Occipital lobe (tissue), 3 donors: ENCODE measurements at places on chromosomes 2 and 18. TPM values are rescaled to one million over a fixed set of nuclear protein-coding genes. Genes with fewer than 3 reads are reported as not detected.
A peak's percentile ranks its signal among the peaks of the same experiment; 100 is the strongest.

The CCBE1 gene
- total RNA-seq: 44.6 TPM

DNA sequence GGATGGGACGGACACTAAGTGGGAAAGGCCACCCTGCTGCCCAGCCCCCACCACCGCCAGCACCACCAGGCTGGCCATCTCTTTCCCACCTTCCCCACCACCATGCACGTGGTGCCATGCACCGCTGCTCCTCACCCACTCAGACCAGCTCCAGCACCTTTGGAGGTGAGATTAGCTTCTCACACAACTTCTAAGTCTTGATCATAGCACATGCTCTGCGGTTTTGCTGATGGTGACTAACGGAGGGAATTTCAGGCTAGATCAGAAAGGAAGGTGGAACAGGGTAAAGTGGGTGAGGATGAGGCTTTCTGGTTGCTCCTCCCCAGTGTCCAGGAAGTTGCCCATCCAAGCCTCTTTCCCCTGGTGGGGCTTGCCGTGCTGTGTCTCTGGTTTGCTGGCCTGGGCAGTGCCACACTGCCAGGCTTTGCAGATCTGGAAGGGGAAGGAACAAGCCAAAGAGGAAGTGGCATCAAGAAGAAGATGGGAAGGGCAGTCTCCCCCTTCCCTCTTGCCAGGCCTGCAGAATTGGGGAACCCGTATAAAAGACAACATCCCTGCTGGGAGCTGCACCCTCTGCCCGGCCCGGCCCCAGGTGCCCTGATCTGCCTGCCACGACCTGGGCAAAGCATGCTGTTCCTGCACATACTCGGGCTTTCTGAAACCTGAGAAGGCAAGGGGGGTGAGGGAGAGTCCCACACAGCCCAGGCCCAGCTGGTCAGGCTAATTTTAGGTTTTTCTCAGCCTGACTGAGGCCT lies 44.3 kb upstream of the CAB39 start:
- DNase-seq: no peak

The GALNT13 gene
- 28.4 TPM for total RNA-seq

- no peak for DNase-seq
Measured at GRCh38 chr2:227464361-227464760, 7.6 kb upstream of the AGFG1 start.

DNA sequence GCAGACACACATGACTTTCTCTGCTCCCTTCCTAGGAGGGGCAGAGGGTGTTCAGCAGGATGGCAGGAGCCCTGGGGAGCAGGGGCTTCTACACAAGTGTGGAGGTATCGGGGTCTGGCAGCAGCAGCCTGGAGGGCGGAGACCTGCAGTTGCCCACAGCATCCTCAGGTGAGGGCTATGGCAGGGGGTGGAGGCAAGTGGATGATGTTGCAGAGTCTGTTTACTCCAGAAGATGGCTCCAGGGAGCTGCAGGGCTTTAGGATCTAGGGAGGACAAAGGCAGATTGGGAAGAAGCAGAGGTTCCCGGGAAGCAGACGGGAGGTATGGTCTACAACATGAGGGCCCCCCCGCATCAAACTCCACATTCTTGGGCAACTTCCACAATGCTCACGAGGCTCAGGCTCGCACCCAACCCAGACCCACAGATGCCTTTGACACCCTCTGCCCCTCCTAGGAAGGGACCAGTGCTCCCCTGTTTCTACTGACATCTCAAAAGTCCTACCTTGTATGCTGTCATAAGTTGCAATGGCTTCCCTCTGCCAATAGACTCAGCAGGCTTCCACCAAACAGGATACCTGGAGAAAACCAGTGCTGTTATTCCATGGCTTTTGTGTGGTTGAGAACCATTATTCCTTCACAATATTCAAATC lies 12.0 kb upstream of the ATP6V1C2 start:
- DNase-seq: no peak

The HAAO gene
- total RNA-seq: 0.62 TPM

The HNRNPLL gene
- total RNA-seq: 110 TPM

The HRH4 gene
- total RNA-seq: not detected

DNA sequence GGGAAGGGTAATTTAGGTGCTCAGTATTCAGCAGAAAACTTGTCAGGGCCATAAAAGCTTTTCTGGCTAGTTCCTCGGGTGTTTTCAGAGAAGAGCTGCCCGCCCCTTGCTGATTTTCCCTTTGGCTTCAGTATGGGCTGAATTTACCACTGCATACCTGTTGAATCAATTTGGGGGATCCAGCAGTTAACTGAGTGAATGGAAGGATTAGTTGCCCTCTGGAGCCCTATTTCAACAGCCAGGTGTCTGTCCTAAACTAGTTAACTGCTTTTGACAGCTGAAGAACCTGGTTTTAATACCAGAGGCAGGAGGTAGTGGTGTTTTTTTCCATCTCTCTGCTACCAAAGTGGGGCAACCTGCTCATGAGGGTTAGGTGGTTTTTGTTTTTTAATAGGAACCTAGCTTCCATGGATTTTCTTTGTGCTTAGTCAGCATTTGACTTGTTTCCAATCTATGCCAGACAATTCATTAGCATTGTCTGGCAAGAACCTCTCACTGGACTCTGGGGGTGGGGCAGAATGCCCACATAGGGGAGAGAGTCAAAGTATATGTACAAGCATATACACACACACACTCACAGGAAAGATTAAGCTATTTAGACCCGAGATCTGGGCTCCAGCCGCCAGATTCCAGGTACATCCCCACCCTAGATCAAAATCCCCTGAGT lies 166.5 kb upstream of the SIX3 start:
- DNase-seq: no peak

- no peak for DNase-seq
Measured at GRCh38 chr2:143347901-143348414, 218.7 kb downstream of the ARHGAP15 start.

The DSG4 gene
- total RNA-seq: not detected

The SPHKAP gene
- total RNA-seq: 21.2 TPM

DNA sequence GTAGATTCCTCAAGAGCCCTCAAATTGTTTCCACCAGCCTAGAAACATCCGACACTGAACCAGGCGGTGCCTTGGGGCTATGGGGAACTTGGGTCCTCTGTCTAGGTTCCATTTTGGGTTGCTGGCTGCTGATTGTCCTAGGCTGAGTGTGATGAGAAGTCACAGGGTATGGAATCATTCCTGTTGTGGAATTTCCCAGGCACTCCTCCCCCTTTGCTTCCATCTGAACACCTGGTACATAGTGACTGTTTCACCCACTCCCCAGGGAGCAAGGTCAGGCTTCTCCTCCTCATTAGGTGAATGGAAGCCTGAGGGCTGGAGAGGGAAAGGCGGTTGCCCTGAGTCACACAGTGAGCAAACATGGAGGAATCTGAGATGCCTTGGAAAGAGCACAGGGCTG lies 4.5 kb downstream of the KIF3C start:
- no peak for DNase-seq

The KHK gene
- 6.2 TPM for total RNA-seq

DNA sequence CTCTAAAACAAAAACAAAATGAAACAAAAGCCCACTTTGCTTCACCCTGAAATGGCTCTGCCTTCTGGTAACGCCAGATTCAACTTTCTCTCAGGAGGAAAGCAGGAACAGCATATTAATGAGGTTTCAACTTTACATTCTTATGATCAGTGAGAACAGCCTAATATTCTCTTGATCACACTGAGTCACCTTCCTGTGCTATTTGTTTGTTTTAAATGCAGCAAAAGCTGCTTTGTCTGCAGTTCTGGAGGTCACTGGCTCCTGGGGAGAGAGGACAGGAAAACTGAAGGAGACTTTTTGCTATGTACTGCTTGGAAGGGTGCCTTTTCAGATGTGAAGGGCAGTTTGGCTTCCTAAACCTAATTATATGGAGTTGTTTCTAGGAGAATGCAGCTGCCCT lies 48.1 kb downstream of the MAIP1 start:
- DNase-seq: no peak

DNA sequence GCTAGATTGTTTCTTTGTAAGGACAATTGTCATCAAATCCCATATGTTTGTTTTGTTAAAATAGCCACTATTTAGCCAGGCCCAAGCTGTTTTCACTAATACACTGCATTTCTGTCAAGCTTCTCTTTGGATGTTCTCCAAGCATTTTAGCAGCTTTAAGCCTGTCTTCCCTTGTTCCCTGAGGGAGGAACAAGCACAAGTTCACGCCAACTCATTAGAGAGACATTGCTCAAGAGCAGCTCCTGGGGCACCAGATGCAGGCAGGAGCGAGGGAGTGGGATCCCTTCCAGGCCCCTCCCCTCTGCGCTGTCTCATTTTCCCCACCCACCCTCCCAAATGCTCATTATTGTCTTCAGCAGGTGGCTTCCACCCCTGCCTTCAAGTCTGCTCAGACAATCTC lies 32.6 kb upstream of the PPP3R1 start:
- DNase-seq: peak; percentile 47

The LIMS1 gene
- total RNA-seq: 18.1 TPM

DNA sequence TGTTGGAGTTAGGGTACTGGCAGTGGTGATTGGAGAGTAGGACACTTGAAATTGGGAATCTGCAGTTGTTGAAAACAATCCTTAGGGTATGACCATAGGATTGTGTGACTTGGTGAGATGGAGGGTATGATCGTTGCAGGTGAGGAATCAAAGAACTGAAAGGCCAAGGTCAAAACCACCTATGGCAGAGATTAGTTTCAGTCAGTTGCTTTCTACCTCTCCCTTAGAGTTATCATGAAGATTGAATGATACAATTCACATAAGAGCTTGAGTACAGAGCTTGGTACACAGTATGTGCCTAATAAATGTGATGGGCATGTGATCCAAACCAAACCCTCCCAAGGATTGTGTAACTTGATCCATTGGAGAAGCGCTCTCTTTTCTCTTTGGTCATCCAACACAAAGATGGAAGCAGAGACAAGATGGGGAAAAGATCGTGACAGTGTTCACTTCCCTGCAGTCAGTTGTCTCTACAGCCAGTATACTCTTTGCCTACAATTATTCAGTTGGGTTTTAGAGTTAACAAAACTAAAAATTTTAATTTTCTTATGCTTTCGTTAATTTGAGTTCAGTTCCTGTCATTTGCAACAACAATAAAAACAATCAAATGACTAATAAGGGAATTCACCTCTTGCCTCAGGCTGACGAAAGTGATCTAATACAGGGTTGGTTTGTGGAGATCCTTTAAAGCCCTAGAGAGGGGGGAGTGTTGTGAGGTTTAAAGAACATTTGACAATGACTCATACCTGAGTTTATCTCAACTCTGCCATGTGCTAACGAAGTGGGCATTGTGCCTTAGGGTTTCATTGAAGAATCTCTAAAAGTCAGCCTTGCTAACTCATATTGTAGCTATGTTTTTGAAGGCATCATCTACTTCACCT lies 14.8 kb upstream of the SMAD2 start:
- no peak for DNase-seq

DNA sequence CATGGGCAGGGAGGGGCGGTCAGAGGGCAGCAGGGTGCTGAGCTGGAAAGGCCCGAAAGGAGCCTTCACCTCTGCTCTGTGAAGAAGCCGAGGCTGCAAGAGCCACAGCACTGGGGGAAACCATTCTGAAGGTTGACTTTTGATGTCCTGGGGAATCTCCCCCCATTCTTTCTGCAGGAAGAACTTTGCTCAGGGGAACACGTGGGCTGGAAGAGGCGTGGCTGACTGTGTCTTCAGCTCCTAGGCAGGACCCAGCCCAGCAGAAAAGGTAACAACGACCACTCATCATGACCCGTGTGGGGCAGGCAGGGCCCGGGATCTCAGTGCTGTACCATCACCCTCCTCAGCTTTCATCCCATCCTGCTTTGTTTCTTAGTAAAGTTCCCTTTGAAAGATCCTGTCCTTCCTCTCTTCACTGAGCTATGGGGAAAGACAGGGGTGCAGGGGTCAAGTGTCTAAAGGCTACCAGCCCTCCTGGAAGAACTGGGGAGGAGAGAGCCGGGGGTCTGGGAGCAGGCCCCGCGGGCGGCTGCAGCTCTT lies 312.7 kb downstream of the CELF4 start:
- DNase-seq: no peak

DNA sequence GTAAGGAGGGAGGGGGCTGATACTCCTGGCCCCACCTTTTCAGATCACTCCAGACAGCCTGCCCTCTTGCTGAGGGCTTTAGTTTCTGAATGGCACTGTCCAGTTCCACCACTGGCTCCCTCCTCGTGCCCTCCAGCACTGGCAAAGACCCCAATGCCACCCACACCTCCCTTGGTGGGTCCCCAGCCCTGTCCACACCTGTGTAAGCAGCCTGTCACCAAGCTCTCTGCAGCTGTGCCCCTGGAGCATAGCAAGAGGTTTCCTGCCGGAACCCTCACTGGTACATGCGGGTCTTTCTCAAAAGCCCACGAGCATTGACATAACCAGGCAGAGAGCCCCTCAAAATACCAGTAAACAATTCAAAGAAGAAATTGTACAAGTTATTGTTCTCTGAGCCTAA lies 17.6 kb upstream of the KIF1A start:
- no peak for DNase-seq

The CCL20 gene
- not detected for total RNA-seq

GRCh38 chr2:207054521-207054920 lies 111.2 kb downstream of the KLF7 start:
- no peak for DNase-seq

The GLI2 gene
- 2.8 TPM for total RNA-seq

The BIRC6 gene
- 272 TPM for total RNA-seq

The NEUROD1 gene
- 3.3 TPM for total RNA-seq

- no peak for DNase-seq
Measured at GRCh38 chr2:144920755-144921530, 401.0 kb upstream of the ZEB2 start.

DNA sequence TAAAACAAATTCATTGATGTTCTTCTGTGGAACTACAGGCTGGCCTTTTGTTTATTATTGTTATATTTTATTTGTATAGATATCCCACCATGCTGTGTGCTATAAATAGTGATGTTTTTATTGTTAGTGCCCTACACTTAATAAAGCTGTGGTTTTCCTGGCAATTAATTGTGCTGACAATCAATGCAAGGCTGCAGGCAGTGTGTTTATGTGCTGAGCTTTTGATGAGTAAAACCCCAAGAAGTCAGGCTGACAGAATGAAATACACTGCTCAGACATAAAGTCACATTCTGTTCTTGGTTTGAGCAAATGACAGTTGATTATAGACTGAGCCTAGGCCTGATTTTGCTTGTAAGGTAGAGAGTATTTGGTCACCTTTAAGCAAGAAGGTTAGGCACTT lies 362.7 kb downstream of the CPS1 start:
- DNase-seq: no peak

The APLF gene
- total RNA-seq: 12.3 TPM

DNA sequence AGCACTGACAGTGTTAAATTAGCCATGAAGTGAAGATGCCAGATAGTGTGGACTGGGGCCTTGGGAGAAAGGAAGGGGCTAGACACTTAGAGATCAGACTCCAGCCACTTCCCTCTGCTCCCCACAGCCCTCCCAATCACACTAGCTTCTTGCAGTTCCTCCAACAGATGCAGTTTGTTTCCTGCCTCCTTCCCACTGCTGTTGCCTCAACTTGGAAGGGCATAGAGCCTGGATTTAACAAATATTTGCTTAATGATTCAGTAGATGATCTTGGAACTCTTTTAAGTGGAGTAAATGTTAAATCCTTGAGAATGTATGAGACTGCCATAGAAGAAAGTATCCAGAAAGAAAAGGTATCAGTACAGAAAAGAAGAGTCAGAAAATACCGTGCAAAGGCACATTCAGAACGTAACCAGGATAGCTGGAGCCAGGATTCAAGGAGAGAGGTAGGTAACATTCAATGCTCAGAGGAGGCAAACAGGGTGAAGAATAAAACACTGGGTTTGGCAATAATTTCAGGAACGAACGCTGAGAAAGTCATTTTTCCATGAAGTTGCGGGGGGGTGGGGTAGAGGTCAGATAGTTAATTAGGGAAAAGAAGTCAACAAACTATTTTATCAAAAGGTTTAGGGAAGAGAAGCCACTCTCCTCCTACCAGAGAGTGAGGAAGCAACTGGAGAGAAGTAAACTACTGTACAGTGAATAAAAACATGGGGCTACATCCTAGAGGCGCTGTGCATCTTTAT lies 1.3 kb upstream of the BZW1 start:
- DNase-seq: no peak

The DHRS9 gene
- 0.94 TPM for total RNA-seq
